ENCODE measurements at places on chromosomes 3 and 15.

DNA sequence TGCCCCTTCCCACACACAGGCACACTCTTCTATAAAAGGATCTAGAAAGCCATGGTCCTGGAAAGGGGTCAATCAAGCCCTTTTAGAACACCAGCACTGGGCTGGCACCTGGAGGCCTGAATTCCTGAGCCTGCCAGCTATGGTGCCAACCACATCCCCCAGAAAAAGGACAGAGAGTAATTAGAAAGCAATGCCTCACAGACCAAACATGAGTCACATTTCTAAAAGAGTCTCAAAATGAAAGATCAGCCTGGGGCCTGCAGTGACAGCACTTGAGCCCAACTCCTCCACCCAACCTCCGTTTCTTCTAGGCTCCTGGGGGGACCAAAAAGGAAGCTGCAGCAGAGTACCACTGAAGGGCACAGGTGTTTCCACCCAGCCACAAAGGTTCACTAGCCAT, 14.1 kb downstream of the MYLK start:
- DNase-seq: no peak

DNA sequence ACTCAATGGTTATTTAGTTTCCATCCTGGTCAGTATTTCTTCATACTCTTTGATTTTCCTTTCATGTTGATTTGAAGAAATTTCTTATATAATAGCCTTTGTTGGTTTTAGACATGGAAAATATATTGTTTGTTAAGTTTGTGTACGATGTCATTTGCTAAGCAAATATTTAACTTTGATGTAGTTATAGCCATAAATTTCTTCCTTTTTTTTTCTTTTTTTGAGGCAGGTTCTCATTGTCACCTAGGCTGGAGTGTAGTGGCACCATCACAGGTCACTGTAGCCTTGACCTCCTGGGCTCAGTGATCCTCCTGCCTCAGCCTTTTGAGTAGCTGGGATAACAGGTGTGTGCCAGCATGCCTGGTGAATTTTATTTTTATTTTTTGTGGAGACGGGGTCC, 51.4 kb downstream of the NMD3 start:
- no peak for DNase-seq

GRCh38 chr15:40100123-40100946, 8.3 kb downstream of the BMF start:
- no peak for DNase-seq

DNA sequence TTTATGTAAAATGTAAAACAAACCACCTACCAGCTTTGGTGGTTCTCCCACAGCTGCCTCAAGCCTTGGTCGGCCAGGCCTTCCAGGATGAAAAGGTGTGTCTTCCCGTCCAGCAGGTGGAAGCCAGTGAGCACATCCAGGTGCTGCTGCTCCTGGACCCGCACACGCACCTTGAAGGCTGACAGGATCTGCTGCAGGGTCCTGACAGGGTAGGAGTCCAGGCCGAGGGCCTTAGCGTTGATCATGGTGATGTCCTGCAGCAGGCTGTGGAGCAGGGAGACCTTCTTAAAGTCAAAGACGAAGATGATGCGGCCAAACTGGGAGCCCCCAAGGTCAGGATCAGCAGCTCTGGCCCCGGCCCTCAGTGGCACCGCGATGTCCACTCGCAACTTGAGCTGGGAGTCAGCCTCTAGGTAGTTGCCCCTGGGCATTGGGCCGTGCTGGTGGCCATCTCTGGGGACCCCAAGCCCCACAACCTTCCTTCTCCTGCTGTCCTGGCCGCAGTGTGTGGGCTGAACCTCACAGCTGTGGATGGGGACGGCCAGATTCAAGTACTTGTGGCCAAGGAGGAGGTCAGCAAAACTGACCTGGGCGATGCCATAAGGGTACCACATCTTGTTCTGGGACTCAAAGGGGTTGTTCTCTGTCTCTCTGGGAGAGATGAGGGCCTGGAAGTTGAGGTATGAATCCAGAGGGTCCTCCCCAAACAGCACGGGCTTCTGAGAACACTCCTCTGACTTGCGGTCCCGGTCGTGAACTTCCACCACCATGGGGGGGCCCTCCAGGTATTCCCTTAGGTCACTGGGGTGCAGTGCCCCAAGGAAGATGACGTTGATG, 48.6 kb downstream of the CFAP92 start:
- no peak for DNase-seq

GRCh38 chr3:69869643-69870042, 129.9 kb upstream of the SAMMSON start:
- peak; percentile 79 for DNase-seq

DNA sequence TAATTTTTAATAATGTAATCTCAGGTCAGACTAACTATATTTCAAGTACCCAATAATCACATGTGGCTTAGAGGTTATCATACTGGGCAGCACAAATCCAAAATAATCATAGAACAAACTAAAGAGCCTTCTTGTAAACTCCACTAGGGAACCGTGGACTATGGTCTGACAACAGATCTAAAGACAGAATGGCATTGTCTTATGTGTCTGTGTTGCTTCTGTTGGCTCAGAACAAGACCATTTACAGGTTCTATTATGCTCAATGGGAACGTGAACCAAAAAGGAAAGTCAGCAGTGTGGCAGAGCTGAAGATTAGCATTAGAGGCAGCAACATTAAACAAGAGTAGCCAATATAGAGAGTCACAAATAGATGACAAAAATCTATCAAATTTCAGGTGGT, 74.9 kb downstream of the ETFA start:
- DNase-seq: no peak

DNA sequence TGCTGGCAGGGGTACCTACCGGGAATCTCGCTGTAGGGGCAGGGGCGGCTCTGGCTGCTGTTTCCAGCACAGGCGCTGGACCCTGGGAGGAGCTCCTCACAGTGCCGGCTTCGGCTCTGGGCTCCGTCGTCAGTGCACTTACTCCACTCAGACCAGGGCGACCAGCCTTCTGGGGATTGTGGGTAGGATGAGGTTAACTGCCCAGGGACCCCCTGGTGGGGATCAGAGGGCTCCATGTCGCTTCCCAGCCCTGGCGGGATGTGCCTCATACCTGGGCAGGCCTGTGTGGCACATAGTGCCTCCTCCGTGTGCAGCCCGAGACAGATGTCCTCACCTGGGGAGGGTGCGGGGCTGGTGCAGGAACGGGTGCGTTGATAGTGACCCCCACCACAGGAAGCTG, 115.7 kb downstream of the SEMA5B start:
- DNase-seq: no peak

GRCh38 chr15:65824031-65824743, 32.1 kb upstream of the DENND4A start:
- DNase-seq: peak; percentile 60

GRCh38 chr3:60758171-60758570, 493.1 kb downstream of the FHIT start:
- DNase-seq: no peak

- no peak for DNase-seq
Measured at GRCh38 chr3:189288348-189289235, 116.8 kb downstream of the TPRG1 start.

- no peak for DNase-seq
Measured at GRCh38 chr15:90099868-90100831, 2.1 kb downstream of the IDH2 start.

GRCh38 chr15:38401701-38402100, 52.2 kb upstream of the FAM98B start:
- no peak for DNase-seq

GRCh38 chr15:98755138-98755537, 106.8 kb downstream of the IGF1R start:
- no peak for DNase-seq

DNA sequence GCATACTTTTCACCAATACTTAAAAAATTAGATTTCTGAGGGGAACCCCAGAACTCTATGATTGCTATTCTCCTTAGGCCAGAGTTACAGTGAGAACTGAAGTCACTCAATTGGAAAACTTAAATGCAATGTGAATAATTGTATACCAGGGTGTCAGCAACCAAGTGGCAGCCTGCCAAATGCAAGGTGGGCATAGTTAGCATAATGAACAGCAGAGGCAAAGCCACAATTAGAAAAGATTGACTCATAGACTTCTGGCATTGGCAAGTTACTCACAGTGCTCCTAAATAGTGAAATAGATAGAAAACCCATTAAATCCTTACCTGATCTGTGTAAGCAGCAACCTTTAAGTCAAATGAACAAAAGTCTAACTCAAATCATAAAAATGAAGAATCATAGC, 94.9 kb downstream of the BCHE start:
- DNase-seq: no peak

GRCh38 chr3:102718651-102719050, 283.8 kb downstream of the ZPLD1 start:
- no peak for DNase-seq
